Activated CD4-positive, alpha-beta memory T cell treated with anti-CD3 and anti-CD28 coated beads for 36 hours (primary cell): ENCODE measurements at places on chromosomes 2 and 18.

GRCh38 chr18:21996351-21996826 lies 173.0 kb upstream of the GATA6 start:
- DNase-seq, result no peak

DNA sequence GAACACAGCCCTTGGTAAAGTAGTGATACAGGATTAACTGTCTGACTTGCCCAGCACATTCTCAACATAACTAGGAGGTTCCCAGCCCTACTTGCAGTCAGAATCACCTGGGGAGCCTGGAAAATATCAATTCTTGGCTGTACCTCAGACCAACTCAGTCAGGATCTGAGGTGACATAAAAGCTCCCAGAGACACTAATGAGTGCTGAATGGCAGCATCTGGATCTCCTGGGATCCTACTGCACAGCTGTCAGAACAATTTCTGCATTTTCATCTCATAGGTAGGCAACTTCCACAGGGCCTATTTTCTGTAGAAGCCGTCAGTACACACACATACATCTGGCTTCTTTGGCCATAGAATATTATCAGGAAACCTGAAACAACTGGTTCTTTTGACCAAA lies 138.8 kb downstream of the MYO5B start:
- no peak for DNase-seq

- DNase-seq, result no peak
These were observed 210.0 kb upstream of the RASGRP3 start for GRCh38 chr2:33266467-33266866.

DNA sequence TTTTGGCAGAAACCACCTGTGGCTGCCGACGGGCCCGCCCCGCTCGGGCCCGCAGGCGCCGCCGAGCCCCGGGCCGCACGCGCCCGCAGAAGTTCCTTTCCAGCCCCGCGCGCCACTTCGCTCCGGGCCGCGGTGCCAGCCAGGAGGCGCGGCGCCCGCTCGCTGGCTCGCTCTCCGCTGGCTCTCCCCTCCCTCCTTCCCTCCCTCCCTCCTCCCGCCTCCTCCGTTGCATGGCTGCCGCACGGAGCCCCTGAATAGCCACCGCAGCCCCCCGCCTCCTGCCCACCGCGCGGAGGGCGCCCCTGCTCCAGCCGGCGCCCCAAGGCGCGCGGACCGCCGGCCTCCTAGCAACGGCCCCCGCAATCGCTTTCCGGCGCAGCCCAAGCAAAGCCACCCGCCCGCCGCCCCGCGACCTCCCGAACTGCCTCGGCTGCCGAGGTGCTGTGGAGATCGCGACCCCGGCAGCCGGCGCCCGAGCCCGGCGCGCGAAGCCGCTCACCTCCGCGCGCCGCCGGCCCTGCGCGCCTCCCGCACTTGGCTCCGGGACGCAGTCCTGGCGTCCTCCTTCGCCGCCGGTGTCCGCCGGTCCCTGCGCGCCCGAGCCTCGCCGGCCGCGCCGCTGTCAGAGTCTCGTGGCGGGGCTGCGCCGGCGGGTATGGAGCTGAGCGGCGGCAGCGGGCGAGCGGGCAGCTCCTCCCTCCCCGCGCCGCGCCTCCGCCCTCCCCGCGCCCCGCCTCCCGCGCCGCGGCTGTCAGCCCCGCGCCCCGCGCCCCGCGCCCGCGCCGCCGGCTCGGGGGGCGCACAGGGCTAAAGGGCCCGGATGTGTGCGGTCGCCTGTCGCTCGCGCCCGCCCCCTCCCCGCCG lies at the start of gene ZBTB7C:
Gene ZBTB7C (minus strand): TSS at position 657 of the 864 bp plus-strand sequence.
- DNase-seq, result peak; percentile 15

- DNase-seq, result no peak
These were observed 42.5 kb downstream of the MOB4 start for GRCh38 chr2:197558393-197558792.
